Adrenal gland (tissue), 19 donors: ENCODE measurements at places on chromosomes 7 and 10. TPM values are rescaled to one million over a fixed set of nuclear protein-coding genes. Genes with fewer than 3 reads are reported as not detected.

- no peaks in the 10 kb centered on the region for H3K36me3 ChIP-seq
- H3K27ac ChIP-seq = no peak overlapping the region
- no peak for DNase-seq
- no peak overlapping the region for H3K4me3 ChIP-seq
- no peaks in the 10 kb centered on the region for H3K4me1 ChIP-seq
These were observed 1049.9 kb downstream of the REEP3 start for GRCh38 chr10:64571056-64571455.

DNA sequence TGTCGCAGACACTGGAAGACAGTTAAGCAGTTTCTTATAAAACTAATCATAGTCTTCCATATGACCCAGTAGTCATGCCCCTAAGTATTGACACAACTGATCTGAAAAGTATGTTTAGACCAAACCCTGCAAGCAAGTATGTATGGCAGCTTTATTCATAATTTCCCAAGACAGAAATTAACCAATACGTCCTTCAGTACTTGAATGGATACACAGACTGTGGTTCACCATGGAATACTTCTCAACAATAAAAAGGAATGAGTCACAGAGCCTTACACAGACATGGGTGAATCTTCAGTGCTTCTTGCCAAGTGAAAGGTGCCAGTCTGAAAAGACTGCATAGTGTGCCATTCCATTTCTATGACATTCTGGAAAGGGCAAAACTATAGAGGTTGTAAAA lies 50.2 kb upstream of the AKR1E2 start:
- H3K4me3 ChIP-seq = no peak overlapping the region
- no peak overlapping the region for H3K27ac ChIP-seq
- no peak for DNase-seq
- H3K4me1 ChIP-seq = no peaks in the 10 kb centered on the region
- H3K36me3 ChIP-seq = no peaks in the 10 kb centered on the region

- H3K36me3 ChIP-seq = no peaks in the 10 kb centered on the region
- H3K27ac ChIP-seq = no peak overlapping the region
- peaks cover 4% of the 10 kb centered on the region for H3K27me3 ChIP-seq
- H3K4me1 ChIP-seq = no peaks in the 10 kb centered on the region
- DNase-seq = peak; percentile 47
- H3K4me3 ChIP-seq = no peak overlapping the region
These were observed 151.4 kb downstream of the PTPN20 start for GRCh38 chr10:47062441-47063200.

The FEZF1 gene
- not detected for total RNA-seq

- H3K36me3 ChIP-seq = no peaks in the 10 kb centered on the region
- H3K27me3 ChIP-seq = no peaks in the 10 kb centered on the region
- no peak overlapping the region for H3K27ac ChIP-seq
- no peak overlapping the region for H3K4me3 ChIP-seq
These were observed 263.4 kb downstream of the BICC1 start for GRCh38 chr10:58775960-58776567.

GRCh38 chr10:112209684-112210131 lies 26.1 kb upstream of the GPAM start:
- H3K4me3 ChIP-seq = no peak overlapping the region
- peaks cover 19% of the 10 kb centered on the region for H3K4me1 ChIP-seq
- DNase-seq = peak; percentile 47
- no peaks in the 10 kb centered on the region for H3K27me3 ChIP-seq
- no peaks in the 10 kb centered on the region for H3K36me3 ChIP-seq

DNA sequence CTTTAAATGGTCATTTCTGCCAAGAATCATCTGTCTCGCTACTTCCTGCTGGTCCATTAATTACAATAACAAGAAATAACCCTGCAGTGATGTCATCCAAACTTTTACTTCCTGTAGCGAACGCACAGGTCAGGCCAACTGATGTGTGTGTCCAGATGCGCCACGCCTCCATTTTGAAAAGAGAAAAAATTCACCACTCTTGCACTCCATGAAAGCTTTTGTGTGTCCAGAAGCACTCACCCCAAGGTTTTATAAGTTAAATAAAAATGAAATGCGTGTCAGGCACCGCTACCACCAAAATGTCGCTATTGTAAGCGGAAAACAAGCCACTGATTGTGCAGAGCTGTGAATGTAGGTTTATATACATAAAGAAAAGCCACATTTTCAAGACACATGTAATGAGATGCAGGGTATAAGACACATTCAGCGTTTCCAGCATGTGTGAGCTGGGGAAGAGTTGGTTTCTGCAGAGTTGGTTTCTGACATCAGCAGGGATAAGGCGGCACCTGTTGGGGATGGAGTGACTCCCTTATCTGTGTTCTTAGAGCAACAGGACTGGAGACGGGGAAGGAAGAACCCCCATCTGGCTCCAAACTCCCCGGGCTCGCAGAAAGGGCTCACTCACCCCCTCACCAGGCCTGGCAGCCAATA lies 83.3 kb downstream of the CTBP2 start:
- peak overlapping the region; percentile 45 for H3K27ac ChIP-seq
- no peak for DNase-seq
- H3K4me3 ChIP-seq = no peak overlapping the region
- no peaks in the 10 kb centered on the region for H3K27me3 ChIP-seq

GRCh38 chr10:86899670-86900276 lies 57.6 kb downstream of the MMRN2 start:
- H3K27ac ChIP-seq = no peak overlapping the region
- H3K4me3 ChIP-seq = no peak overlapping the region
- H3K36me3 ChIP-seq = no peaks in the 10 kb centered on the region
- no peaks in the 10 kb centered on the region for H3K27me3 ChIP-seq
- DNase-seq = peak; percentile 77

DNA sequence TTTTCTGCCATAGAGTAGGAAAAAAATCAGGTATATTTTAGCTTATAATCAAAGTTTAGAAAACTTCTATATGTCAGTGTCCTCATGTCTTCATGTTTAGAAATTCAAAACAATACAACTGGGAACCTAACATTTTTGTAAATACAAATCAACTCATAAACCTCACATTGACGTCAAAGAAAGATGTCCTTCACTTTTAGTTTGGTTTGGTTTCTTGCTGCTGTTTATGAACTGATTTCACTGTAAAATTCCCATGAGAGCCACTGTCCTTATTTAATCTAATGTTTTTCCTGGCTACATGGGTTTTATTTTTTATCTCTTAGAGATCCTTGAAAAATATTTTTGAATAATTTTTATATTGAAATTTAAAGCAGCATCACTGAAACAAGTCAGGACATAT lies 208.4 kb downstream of the DYNC1I1 start:
- no peak overlapping the region for H3K27ac ChIP-seq
- H3K4me3 ChIP-seq = no peak overlapping the region
- peaks cover 8% of the 10 kb centered on the region for H3K4me1 ChIP-seq

- no peak overlapping the region for H3K4me3 ChIP-seq
- H3K36me3 ChIP-seq = peaks cover 54% of the 10 kb centered on the region
- no peak overlapping the region for H3K27ac ChIP-seq
- DNase-seq = no peak
- H3K27me3 ChIP-seq = no peaks in the 10 kb centered on the region
These were observed 11.3 kb upstream of the TAS2R3 start for GRCh38 chr7:141752634-141753033.

- H3K4me3 ChIP-seq = no peak overlapping the region
- DNase-seq = no peak
- no peaks in the 10 kb centered on the region for H3K36me3 ChIP-seq
- H3K27ac ChIP-seq = no peak overlapping the region
- no peaks in the 10 kb centered on the region for H3K27me3 ChIP-seq
These were observed 136.8 kb upstream of the PDE1C start for GRCh38 chr7:32206987-32207386.

DNA sequence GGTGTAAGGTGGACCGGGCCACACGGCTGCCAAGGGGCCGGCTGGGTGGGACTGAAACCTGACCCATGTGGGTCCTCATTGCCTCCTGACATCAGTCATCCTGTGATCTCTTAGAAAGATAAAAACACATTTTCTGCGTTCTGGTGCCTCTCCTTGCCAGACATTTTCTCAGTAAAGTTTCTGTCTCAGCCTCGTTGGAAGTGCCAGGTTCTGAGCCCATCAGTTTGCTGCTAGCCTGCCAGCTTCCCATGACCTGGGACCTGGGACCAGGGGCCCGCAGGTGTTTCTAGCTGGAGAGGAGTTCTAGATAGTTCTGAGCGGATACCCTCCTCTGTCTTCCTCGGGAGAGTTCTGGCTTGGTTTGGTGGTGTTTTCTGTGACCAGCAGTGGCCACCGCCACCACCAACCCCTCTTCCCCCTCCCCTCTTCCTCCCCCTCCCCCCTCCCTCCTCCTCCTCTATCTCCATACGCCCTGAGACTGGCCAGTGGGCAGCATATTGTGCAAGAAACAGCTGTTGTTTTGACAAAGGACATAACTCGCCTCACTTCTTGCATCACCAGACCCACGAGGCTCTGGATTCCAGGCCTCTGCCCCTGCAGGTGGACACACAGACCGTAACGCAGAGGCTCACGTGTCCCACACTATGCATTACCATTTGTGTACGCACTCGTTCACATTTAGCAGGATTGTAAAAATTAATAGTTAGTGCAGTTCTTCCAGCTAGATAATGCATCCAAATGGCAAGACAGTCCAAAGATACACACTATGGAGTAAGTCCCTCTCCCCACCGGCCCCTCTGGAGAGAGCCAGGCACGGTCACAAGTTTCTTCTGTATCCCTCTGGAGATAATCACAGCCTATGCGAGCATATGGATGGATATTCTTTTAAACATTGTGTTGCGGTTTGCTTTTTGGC lies 94.6 kb downstream of the CUX1 start:
- no peaks in the 10 kb centered on the region for H3K27me3 ChIP-seq
- peak; percentile 75 for DNase-seq
- H3K4me1 ChIP-seq = no peaks in the 10 kb centered on the region
- peaks cover 6% of the 10 kb centered on the region for H3K36me3 ChIP-seq
- no peak overlapping the region for H3K27ac ChIP-seq
- H3K4me3 ChIP-seq = no peak overlapping the region

The MRPL43 gene
- total RNA-seq = 98.7 TPM

- DNase-seq = no peak
- H3K4me1 ChIP-seq = no peaks in the 10 kb centered on the region
- H3K27me3 ChIP-seq = no peaks in the 10 kb centered on the region
- H3K4me3 ChIP-seq = no peak overlapping the region
- H3K27ac ChIP-seq = no peak overlapping the region
- H3K36me3 ChIP-seq = no peaks in the 10 kb centered on the region
These were observed 180.7 kb upstream of the MKI67 start for GRCh38 chr10:128306966-128307365.

The ZNF394 gene
- 19.8 TPM for total RNA-seq

GRCh38 chr7:17593819-17594419 lies 295.5 kb downstream of the AHR start:
- H3K36me3 ChIP-seq = no peaks in the 10 kb centered on the region
- no peaks in the 10 kb centered on the region for H3K27me3 ChIP-seq
- no peaks in the 10 kb centered on the region for H3K4me1 ChIP-seq
- H3K4me3 ChIP-seq = no peak overlapping the region
- DNase-seq = no peak

The CYP26C1 gene
- not detected for total RNA-seq
